ENCODE measurements at places on chromosomes 3 and 15.

DNA sequence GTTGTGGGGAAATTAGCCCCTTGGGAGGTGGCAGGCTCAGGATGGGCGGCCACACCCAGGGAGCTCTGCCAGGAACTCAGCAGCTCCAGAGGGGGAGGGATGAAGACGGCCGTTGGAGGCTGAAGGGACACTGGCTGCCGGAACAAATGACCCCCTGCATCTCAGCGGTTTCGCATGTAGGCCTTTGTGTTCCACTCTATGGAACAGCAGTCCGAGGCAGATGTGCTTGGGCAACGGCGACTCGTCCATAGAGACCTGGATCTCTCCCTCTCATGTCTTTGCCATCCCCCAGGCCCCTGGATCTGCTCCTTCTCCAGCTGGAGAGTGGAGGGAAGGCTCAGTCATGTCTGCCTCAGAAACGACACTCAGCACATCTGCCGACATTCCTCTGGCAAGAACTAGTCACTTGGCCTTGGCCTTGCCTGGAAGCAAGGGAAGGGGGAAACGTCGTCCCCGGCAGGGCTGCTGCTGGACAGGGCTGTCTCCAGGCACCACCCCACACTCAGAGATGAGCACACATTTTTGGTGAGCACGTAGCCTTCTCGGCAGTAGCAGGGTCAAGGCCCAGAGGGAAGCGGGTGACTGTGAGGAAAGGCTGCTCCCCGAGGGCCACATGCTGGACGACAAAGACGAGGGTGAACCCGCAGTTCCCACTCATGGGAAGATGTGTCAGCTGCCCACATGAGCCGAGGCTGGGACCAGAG lies 83.8 kb downstream of the ASB7 start:
- DNase-seq = no peak

- DNase-seq = no peak
These were observed 61.2 kb upstream of the FLNB start for GRCh38 chr3:57946970-57947381.

GRCh38 chr3:66037330-66037985 lies 1.3 kb downstream of the MAGI1 start:
- no peak for DNase-seq

DNA sequence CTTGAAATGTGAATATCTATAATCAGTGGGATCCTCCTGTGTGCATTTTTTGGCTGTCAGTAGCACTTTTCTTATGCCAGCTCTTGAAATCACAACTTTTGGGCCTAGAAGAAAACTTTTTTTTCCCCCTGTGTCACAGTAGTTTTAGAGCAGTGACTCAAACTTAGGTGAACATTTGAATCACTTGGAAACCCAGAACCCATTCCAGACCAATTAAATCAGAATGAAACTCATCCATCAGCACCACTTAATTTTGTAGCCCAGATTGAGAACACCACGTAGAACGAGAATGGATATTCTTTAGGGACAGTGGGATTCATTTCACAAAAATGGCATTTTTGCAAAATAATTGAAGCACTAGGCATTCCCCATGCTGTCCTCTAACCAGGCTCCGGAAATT lies 224.8 kb upstream of the NANOGP8 start:
- no peak for DNase-seq

DNA sequence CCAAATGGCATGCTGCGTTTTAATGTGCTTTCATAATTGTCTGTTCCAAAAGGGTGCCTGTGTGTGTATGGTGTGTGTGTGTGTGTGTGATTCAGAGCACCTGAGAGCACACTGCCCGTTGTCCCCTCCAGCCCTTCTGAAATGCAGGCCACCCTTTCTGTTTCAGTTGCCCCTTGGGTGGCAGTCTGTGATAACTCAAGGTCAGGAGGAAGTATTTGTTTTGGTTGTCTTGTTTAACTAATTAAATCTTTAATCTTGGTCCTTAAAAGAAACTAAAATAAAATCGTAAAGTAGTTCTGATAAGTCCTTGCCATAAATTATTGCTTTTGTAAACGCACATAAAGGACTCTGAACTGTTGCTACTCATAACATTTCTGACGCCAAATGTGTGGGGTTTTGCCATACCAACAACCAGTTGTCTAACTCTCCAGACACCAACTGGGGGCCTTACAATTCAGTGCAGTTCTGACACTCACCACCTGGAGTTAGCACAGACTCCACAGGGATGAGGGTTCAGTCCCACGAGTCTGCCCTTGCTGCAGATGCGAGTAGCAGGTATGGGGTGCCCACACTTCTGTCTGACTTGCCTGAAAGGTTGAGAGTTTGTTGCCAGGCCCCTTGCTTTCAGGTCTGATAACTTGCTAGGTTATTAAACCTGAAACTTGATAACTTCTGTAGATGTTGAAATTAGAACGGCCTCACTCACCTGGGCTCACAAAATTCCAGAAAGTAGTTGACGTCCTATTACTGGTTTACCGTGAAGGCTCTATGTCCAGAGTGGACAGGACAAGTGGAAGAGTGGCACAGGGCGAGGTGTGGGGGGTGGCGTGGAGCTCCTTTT lies 157.3 kb downstream of the IGF1R start:
- DNase-seq = no peak

- DNase-seq = no peak
These were observed 38.9 kb downstream of the SLC25A26 start for GRCh38 chr3:66259566-66260255.

- DNase-seq = no peak
These were observed 584.4 kb upstream of the TBL1XR1 start for GRCh38 chr3:177781686-177782161.

DNA sequence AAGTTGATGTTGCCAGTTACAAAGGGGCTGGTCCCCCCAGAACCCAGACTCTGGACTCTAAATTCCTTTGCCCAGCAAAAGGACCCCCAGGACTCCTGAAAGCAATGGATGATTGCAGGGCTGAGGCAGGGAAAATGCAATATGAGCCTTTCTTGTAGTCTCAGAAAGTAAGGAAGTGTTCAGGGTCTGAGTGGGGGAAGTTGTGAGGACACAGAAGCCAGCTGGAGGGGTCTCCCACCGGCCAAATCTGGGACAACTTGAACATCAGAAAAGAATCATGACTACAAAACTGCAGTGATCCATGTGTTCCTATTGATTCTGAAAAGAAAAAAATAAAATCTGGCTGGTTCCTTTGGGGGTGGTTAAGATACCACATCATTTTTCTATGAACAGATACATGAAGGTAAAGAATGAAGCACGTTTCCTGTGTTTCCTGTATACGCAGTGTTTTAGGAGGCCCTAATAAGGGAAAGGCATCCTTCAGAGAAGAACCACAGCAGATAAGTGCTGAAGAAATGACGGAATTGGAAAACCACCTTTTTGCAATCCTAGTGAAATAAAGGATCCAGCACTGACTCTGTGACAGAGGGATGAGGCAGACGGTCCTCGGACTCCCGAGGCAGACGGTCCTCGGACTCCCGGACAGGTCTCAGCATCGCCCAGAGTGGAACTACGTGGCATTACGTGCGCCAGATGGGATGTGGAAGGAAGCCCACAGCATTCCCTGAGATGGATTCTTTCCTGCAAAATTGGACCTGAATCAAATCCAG lies 22.2 kb upstream of the GRIP2 start:
- no peak for DNase-seq

DNA sequence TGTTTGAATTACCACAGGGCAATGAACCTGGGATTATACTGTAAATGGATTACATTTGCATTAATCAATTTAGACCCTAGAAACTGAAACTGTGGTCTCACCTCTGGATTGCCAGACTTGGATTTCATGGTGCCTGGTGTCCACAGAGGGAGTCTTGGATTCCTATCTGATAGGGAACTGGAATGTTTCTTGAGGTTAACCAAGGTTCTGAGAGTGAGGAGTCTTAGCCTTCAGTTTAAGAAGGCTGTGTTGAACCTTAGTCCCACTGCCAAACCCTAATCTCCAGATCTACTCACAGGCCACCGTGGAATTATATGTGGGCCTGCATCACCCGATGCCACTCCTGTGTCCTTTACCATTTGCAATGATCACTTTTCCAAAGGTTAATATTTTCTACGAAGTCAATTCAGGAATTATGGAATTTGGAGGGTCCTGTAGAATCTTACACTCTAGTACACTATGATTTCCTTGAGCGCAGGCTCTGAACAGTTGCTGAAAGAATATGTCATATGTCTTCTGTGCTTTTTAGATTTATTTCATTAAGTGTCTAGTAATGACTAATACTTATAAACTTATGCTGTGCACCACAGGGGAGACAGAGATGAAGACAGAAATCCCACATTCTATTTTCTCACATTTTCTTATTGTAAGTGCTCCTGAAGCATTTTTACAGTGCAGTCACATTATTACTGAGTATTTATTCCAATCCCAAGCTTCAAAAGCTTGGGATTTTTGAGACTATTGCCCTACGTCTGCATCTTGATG lies 87.9 kb downstream of the EFL1 start:
- DNase-seq = no peak

DNA sequence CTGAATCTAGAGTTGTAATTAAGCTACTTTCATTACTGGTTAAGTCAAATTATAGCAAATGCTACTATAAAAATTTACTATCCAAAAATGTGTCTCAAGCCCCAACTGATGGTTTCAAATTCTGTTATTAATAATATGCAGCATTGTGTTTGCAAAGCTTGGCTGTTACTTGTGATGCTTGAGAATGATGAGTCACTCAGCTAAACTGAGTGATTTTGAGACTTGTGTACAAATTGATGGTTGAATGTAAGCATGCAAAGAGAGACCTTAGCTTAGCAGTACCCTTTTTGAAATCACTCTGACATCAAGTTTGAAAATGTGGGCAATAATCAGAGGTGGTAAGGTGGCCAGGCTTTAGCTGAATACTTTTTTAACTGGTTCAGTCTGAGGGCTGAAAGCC lies 27.6 kb downstream of the OPA1 start:
- no peak for DNase-seq

- DNase-seq = peak; percentile 31
These were observed 957 bp downstream of the ADCY5 start for GRCh38 chr3:123447749-123448517.

- DNase-seq = no peak
These were observed 334.8 kb downstream of the NAALADL2 start for GRCh38 chr3:175193815-175194518.

DNA sequence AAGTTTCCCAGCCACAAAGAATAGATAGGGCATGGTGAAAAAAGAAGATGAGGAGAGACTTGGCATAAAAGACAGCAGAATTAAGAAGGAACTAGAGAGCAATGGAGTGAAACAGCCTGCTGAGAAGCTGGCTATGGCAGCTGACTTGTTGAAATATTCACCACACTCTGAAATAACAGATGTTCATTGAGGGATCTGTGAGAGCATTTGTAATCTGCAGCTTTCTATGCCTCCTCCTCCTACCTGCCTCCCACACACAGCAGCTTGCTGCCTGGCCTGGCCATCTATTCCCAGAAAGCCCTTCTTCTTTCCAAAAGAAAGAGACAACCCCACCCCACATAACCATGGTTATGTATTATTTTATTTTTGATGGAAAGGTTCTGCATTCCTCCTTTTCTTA lies 303.9 kb downstream of the GAP43 start:
- no peak for DNase-seq

DNA sequence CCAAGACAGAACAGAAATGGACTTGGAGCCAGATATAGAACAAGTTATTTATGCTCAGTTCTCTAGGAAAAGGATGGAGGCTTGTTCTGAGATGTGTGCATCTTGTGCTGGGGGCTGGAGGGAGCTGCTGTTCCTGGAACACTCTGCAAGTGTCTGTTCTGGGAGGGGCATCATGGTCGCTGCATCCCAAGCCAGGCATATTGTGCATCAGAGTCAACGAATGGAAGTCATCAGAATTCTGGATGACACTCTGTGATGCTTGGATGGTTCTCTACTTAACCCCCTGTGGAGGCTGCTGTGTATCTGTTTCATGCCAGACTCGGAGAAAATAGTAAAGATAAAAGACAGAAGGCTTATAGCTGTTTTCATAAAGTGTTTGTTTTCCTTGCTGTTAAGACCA lies 34.7 kb downstream of the RPL22L1 start:
- no peak for DNase-seq

- DNase-seq = peak; percentile 2
These were observed at the start of gene NDN for GRCh38 chr15:23687143-23687470. TSS of gene NDN (minus strand) at chr15:23687305. CDS start at chr15:23687217, 88 bp downstream.

DNA sequence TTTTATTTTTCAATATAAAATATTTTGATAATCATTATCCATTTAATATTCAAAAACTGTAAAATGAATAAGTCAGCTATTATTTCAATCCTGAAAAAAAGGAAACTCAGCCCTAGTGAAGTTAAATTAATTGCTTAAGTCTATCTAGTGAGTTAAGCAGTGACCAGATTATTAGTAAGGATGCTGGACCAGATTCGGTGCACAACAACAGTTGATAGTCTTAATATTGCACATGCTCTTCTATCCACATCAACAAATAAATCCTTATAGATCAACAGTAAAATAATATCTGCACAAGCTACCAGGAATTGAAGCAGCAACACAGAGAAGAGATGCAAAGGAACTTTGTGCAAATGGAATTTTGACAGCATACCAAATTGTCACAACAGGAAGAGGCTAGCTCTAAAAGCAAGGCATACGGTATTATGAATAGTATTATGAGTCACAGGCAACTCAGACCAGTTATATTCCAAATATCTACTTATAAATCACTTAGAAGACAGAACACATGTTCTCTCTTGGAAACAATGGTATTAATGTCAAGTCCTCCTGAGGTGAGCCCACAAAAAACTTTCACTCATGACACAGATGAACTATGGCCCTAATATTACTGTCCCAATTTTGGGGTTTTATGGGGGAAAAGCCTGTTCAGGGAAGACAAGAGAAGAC lies 24.9 kb downstream of the VPS13C start:
- no peak for DNase-seq

GRCh38 chr3:25854635-25855034 lies 64.7 kb downstream of the OXSM start:
- no peak for DNase-seq

GRCh38 chr3:111695636-111696117 lies 100.5 kb upstream of the ZBED2 start:
- peak; percentile 27 for DNase-seq

- DNase-seq = no peak
These were observed 109.4 kb upstream of the RAD18 start for GRCh38 chr3:9072667-9073009.

GRCh38 chr15:40054855-40055575 lies 16.0 kb upstream of the SRP14 start:
- DNase-seq = no peak

GRCh38 chr15:90501898-90502297 lies 27.8 kb upstream of the CRTC3 start:
- DNase-seq = no peak

- no peak for DNase-seq
These were observed 389.8 kb downstream of the NR2F2 start for GRCh38 chr15:96720251-96720650.

DNA sequence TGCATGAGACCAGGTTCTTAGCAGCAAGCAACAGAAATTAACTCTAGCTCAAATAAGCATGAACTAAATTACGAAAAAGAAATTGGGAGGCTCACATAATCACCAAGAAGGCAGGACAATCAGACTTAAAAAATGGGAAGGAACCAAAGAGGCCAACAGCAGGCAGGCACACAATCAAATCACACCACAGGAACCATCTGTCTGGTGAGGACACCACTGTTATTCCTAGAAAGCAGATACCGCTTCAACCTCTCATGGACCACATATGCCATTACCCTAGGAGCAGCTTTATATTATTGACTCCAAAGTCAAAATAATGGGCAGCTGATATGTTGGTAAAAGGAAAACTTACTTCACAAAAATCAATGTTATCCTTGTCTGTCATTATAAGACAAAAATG lies 51.6 kb downstream of the SUCLG2 start:
- no peak for DNase-seq
